ENCODE measurements at places on chromosomes 1 and 21.

DNA sequence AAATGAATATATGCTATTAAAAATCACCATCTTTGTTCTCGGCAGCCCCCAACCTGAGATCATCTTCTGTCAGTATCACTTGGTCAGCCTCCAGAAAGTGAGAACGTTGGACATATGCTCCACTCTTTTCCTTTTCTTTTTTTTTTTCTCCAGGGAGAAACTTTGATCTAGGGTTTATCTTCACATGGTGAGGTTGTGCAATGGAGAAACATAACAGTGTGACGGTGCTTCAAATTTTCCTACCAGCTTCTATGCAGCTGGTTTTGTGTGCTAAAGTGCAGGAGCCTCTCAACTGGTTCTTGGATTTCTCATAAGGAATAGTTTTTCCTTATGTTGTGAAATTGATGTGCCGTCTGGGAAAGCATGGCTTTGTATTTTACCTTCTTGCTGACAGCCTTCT is 1202.9 kb downstream of the NCAM2 start:
- no peak for DNase-seq

- no peak for DNase-seq
Measured at GRCh38 chr1:212503714-212504113, 71.0 kb downstream of the NENF start.

DNA sequence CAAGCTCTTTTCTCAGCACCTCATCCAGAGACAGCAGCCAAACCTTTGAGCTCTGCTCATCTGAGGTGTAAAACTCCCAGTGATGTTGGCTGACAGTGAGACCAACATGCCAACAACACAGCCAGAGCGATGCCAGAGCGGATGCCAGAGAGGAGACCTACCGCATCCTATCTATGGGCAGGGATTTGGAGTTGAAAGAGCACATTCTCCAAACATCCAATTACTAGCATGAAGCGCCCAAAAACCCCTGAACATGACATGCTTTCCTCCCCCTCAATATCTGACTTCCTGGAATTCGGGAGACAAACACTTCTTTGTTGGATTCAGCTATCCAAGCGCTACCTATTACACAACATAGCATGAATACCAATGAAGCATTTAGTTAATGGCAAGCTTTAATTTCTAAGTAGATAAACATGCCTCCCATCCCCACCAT is 23.1 kb upstream of the PAXBP1 start:
- no peak for DNase-seq

DNA sequence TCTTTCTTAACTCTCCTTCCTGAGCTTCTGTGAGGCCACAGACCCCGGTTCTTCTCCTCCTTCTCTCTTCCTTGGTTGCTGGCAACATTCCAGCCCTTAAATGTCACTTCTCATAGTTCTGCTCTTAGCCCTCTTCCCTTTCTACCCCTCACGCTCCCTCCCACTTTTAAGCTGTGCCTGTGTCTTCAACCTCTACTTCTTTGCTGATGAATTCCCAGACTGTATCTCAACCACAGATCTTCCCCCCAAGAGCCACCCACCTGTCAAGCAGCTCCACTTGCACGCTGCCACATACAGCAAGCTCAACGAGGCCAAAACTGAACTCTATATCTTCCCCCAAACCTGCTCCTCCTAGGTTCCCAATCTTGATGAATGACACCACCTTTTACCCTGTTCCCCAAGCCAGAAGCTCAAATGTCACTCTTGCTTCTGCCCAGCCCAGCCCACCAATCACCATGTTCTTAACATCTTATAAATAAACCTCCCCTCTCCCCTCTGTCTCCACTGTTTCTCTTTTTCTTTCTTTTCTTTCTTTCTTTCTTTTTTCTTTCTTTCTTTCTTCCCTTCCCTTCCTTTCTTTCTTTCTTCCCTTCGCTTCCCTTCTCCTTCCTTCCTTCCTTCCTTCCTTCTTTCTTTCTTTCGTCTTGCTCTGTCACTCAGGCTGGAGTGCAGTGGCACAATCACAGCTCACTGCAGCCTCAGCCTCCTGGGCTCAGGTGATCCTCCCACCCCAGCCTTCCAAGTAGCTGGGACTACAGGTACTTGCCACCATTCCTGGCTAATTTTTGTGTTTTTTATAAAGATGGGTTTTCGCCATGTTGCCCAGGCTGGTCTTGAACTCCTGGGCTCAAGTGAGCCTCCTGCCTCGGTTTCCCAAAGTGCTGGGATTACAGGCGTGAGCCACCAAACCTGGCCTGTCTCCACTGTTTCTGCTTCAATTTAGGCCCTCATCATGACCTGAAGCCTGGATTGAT is 19.8 kb upstream of the PTP4A2 start:
- no peak for DNase-seq

DNA sequence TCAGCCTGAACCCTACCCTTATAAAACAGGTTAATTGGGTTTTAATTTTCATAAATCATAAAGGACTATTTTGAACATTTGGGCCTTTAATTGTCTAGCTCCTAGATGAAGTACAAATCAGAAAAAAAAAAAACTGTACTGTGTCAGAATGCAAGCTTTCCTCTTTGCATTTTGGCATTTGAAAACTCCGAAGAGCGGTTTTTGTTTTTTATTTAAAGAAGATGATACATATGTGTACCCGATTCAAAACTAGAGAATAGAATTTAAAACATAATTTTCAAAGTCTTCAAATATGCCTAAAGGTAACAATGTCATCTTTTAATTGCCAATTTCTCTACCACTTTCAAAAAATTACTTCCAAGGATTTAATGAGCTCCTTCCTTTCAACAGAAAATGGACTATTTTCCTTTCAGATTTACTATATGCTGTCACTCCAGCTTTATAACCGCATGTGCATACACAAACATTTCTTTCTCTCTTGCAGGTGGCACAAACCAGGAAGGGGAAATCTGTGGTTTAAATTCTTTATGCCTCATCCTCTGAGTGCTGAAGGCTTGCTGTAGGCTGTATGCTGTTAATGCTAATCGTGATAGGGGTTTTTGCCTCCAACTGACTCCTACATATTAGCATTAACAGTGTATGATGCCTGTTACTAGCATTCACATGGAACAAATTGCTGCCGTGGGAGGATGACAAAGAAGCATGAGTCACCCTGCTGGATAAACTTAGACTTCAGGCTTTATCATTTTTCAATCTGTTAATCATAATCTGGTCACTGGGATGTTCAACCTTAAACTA is 33.7 kb downstream of the MRPL39 start:
- DNase-seq: no peak

DNA sequence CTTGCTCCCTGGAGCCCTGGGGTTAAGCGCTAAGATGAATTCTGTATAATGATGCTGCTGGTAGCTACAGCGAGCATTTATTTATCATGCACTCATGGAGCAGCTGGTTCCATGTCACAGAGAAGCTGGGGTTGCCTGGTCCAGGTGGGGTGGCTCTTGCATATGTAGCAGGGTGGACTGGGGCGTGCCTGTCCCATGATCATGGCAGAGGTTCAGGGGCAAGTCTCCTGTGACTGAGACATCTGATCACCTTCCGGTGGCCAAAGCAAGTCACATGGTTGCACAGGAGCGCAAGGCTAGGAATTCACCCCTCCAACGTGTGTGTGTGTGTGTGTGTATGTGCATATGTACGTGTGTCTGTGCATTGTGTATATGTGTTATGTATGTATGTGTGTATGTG is 15.6 kb upstream of the KCNAB2 start:
- DNase-seq: no peak

Data from stimulated activated CD4-positive, alpha-beta T cell treated with anti-CD3 and anti-CD28 coated beads, TNF-alpha, amount 100 ng/mL, for 48 hours (primary cell).